Stimulated activated CD8-positive, alpha-beta memory T cell treated with anti-CD3 and anti-CD28 coated beads, Interleukin-4, amount 100 ng/mL, for 4 hours (primary cell): ENCODE measurements at places on chromosomes 6 and 20.

- no peak for DNase-seq
Measured at GRCh38 chr6:28947831-28948270, 24.1 kb upstream of the TRIM27 start.

GRCh38 chr6:17032988-17033634 is 68.7 kb upstream of the STMND1 start:
- DNase-seq = no peak

DNA sequence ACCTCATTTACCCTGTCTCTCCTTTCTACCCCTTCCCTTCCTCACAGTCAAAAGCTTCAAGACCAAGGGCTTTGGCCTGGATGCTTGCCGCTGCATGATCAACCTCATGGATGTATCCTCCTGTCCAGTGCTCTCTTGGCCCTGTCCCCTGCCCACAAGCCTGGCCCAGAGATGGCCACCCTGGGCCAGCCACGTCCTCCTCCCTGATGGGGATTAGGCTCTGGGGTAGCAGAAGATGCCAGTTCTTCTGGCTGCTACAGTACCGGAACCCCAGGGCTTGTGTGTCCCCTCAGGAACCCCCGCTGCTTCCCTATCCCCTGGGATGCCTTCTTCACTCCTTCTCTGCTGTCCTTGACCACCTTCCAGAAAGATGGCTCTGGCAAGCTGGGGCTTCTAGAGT is 22.3 kb downstream of the CAPN11 start:
- DNase-seq = no peak

GRCh38 chr6:149393002-149393679 is 6.9 kb upstream of the SUMO4 start:
- DNase-seq = no peak

- no peak for DNase-seq
Measured at GRCh38 chr6:46914279-46914810, 7.4 kb downstream of the ADGRF5 start.

DNA sequence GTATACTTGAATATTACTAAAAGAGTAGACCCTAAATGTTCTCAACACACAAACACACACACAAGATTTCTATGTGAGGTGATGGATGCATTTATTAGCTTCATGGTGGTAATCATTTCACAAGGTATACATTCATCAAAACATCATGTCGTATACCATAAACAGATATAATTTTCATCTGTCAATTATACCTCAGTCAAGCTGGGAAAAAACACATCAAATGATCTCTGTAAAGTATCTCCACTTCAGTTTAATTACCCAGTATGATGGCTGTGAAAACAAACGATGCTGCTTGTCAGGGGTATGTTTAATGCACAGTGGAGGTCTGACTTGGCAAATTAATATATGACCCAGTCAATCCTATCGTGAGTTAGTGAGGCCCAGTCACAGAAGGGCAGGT is 157.2 kb downstream of the MTFR2 start:
- no peak for DNase-seq

DNA sequence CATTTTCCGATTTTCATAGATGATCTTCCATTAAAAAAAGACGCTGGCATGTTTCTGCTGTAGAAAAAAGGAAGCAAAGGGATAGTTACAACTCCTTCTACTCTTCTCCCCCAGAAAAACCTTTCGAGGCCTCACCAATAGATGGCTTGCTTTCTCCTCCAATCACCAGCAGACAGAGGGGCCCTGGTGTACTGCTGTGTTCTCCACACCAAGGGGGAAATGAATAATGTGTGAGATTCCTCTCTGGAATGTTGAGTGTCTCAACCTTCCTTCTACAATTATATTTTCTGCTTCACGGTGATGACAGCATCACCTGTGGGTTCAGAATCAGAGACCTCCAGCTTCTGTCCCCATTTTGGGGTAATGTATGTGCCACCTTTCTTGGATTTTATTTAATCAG is 185.7 kb upstream of the FLRT3 start:
- no peak for DNase-seq

DNA sequence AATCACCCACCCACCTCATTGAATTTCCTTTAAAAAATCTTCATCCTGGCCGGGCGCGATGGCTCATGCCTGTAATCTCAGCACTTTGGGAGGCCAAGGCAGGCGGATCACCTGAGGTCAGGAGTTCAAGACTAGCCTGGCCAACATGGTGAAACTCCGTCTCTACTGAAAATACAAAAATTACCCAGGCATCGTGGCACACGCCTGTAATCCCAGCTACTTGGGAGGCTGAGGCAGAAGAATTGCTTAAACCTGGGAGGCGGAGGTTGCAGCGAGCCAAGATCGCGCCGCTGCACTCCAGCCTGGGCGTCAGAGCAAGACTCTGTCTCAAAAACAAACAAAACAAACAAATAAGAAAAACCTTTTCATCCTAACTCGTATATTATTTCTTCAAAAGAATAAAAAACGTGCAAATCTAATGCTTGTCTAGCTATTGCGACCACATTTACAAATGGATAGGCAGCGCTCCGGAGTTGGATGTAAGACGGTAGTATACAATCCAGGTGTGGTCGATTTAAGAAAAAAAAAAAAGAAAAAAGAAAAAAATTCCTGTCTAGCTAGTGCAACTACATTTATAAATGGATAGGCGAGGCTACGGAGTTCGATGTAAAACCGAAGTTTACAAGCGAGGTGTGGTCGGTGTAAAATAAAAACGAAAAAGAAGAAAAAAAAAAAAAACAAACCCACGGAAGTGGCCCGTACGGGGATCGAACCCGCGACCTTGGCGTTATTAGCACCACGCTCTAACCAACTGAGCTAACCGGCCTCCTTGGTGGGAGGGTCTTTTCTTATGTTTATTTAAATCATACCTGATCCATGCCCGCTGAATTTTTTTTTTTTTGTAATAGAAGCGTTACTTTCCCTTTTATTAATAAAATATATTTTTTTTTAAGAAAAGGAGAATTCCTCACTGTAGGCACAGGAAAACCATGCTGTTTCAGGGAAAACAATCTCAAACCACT is 70.7 kb upstream of the PRSS16 start:
- peak; percentile 43 for DNase-seq

DNA sequence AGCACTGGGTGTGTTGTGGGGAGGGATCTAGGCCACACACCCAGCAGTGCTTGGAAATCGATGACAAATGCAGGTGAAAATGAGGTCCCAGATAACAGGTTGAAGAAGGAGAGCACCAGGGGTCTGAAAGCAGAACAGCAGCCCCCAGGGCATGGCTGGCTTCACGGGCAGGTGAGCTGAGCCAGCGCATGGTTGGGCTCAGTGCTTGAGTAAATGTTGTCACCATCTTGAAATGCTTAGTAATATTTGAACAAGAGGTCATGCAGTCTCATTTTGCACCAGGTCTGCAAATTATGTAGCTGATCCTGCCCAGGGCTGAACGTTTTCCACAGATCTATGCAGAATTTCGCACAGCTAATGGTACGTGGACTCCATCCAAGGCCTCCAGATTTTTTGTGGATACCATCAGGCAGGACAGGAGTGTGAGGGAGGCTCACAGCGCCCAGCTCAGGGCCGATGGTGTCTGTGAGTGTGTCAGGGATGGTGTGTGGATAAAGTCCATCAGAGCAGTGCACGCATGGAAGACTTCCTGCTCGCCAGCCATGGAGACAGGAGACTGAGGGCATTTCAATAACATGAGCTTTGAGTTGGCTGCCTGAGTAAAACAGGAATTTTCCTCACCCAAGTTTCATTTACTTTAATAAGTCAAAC is 53.1 kb upstream of the SNX9 start:
- DNase-seq = no peak

- DNase-seq = no peak
Measured at GRCh38 chr6:100379386-100379785, 85.3 kb downstream of the SIM1 start.

- no peak for DNase-seq
Measured at GRCh38 chr20:14012671-14013070, 17.4 kb downstream of the MACROD2 start.

DNA sequence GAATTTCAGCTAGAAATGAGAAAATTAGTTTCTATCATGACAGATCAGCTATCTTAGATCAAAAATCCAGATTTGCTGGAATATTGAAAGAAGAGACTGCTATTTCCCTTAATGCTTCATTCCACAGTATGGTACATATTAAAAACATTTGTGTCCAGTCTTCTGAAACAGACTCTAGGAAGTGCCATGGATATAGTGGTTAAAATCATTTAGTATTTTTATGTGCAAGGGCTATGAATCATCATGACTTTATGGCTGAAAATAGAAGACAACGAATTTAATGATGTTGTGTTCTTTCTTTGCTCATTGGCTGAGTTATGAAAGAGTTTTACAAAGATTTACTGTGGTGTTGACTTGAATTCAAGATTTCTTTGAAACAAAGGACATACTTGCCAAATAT is 146.6 kb downstream of the ANKRD60 start:
- no peak for DNase-seq

DNA sequence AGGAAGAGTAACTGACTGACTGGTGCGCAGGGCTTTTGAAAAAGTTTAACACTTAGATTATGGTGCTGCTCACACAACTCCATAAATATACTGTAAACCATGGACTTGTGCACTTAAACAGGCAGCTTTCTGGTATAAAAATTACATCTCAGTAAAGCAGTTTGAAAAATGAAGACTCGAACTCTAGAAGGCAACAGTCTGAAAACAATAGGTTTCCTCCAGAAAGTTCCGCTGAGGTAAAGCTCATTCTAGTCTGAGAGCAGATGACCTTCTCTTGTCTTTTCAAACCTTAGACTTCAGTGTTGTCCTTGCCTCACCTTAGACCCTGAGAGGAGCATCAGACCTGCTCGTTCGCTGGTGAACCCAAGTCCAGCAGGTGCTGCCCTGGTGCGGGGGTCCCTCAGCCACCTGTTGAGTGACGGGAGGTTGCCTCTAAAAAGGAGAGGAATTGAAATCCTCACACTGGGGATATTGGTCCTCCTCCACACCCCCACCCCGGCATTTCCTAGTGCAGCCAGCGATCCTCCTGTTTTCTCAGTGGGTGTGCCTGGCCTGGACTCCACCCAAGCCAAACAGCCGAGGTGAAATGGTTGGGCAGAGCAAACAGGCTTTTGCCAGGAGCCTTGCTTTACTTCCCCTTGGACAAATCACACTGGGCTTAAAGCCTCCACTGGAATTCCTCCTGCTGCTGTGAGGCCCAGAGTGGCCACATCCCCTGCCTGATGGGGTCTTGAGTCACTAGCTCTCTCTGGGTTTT is 14.7 kb upstream of the PYGB start:
- DNase-seq = no peak

DNA sequence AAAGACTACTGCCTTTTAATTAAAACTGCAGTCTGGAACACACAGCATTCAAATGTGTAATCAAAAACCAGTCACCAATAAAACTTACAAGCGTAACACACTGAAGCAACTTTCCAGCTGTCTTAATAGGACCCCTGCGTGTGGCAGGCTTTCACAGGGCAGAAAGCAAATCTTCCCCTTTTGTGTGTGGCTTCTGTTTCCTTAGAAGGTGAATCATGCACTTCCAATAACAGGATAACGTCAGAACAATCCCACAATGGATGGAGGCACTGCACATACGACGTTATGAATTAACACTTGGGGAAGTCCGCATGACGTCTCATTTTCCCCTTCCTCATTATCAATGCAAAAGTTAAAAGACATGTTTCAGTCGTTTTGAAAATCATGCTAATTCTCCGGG is 44.8 kb downstream of the INSM1 start:
- no peak for DNase-seq

DNA sequence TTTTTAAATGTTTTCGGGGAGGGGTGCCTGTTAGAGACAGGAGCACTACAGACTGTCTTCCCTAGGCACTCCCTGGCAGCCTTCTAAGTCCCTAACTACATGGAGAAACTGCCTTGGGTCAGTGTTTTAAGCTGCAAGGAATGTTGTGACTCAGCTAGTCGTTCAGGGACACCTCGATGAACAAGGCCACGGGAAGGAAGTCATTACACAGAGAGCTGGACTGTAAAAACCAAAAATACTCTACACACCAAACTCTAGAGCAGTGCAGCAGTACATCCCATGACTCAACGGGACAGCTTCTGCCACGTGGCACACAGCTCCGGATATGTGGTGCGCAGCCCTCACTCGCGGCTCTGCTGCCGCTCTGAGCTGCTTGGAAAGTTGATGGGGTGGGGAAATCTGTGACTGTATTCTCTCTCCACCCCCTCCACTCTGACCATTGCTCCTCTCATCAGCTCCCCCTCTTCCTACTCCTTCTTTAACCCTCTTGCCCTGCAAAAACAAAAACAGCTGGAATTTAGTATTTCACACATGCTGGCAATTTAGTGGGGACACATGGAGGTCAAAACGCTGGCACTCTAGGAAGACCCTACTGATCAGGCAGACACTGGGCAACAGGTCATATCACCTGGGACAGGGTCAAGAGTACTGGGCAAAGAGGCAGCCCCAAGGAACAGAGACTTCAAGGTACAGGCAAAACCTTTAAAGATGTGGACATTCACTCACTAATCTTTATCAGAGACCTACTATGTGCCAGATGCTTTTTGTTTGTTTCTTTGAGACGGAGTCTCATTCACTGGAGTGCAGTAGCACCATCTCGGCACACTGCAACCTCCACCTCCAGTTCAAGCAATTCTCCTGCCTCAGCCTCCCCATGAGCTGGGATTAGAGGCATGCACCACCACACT is 10.9 kb upstream of the LPIN3 start:
- peak; percentile 49 for DNase-seq

DNA sequence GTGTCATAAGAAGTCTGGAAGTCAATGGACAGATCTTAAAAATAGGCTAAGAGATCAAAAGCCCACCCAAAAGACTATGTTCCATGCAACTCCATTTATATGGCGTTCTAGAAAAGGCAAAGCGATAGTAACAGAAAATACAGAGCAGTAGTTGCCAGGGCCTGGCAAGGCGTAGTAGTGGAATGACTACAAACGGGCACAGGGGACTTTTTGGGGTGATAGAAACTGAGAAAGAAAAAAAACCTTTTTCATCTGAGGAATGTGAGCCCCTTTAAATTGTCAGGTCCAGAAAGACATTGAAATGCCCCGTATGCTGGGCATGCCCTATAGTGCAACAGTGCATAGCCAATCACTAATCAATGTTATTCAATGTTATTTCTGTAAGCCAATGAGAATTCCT is 47.2 kb upstream of the FAM50B start:
- DNase-seq = no peak

- DNase-seq = no peak
Measured at GRCh38 chr6:43338243-43338642, 29.6 kb upstream of the CRIP3 start.

- no peak for DNase-seq
Measured at GRCh38 chr6:90687775-90688380, 101.0 kb upstream of the MAP3K7 start.

- no peak for DNase-seq
Measured at GRCh38 chr6:119152187-119152586, 73.7 kb upstream of the FAM184A start.
